ENCODE measurements at places on chromosomes 4 and X. TPM values are rescaled to one million over a fixed set of nuclear protein-coding genes. Genes with fewer than 3 reads are reported as not detected.

DNA sequence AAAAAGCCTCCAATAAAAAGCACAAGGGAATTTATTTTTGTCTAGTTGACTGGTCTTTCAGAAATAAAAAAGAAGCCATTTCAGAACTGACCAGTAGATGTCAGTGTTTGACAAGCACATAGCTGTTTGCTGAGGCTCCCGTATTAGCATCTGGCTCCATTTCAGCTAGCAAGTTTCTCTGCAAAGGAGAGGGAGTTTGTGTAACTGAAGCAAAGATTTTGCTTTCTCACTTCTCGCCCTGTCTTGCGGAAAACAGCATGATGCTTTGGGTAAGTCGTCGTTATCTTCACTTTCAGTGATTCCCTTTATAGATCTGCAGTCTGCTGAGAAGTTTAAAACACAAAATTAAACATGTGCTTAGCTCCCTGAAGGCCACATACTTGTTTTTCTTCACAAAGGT is 85.5 kb downstream of the CT47B1 start:
- DNase-seq, result peak; percentile 69

FAM184B gene
- 0.03 TPM for total RNA-seq

CLNK gene
- not detected for total RNA-seq

DNA sequence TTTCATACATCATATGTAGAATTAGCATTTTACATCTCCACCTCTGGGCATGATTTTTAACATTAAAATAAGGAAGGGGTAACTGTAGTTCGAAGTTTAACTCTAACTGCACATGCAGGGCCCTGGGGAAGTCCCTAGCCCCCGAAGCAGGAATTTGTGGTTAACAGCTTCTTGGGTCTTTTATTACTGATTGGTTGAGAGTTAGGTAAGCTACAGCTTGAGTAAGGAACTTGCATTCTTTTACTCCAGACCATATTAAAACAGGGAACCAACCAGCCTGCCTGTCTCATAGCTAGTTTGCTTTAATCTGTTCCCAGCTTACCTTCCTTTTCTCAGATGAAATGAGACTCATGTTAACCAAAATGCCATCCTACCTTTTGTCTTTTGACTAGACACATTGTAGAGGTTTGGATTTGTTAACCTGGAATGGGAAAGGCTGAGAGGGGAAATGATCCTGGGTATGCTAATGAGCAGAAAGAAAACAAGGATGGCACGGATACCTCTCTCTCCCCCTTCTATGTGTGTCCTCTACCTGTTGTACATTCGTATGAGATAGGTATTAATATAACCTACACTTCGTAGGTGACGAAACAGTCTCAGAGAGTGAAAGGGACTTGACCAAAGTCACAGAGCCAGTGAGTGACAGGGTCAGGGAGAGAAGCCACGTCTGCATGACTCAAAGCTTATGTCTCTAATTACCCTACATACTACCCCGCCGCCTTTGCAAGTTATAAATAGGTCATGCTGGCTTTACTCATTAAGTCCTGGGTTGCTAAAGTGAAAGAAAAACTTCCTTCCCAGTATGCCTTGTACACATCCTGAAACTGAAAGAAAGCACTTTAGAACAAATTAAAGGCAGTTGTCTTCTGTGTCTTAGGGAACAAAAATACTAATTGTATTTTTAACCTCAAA is 119.5 kb upstream of the AFF2 start:
- no peak for DNase-seq

GRCh38 chr4:155629956-155630355 is 36.7 kb upstream of the GUCY1A1 start:
- DNase-seq, result peak; percentile 17

- DNase-seq, result no peak
Observed at GRCh38 chr4:155712846-155713245, 46.0 kb upstream of the GUCY1B1 start.

STATH gene
- not detected for total RNA-seq

- DNase-seq, result no peak
Observed at GRCh38 chrX:3584415-3584996, 128.9 kb downstream of the PRKX start.

DNA sequence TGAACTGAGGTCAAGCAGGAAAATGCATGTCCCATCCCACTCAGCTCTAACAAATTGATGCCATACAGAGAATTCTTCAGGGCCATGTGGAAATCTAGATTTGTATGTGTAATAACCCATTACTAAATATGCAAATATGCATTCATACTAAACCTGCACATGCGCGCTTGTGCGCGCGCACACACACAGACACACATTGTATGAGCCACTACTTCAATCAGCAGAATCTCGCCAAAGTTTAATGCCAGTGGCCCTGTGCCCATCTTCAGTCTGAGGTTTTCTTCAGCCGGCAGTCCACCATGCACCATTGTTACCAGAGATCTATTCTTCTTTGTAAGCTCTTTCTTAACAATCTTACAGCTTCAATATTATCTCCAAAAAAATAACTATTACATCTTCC is 276.4 kb downstream of the PDGFC start:
- DNase-seq, result no peak

CT45A10 gene
- not detected for total RNA-seq

GRCh38 chr4:88742561-88742960 is 44.9 kb upstream of the NAP1L5 start:
- DNase-seq, result peak; percentile 19

DNA sequence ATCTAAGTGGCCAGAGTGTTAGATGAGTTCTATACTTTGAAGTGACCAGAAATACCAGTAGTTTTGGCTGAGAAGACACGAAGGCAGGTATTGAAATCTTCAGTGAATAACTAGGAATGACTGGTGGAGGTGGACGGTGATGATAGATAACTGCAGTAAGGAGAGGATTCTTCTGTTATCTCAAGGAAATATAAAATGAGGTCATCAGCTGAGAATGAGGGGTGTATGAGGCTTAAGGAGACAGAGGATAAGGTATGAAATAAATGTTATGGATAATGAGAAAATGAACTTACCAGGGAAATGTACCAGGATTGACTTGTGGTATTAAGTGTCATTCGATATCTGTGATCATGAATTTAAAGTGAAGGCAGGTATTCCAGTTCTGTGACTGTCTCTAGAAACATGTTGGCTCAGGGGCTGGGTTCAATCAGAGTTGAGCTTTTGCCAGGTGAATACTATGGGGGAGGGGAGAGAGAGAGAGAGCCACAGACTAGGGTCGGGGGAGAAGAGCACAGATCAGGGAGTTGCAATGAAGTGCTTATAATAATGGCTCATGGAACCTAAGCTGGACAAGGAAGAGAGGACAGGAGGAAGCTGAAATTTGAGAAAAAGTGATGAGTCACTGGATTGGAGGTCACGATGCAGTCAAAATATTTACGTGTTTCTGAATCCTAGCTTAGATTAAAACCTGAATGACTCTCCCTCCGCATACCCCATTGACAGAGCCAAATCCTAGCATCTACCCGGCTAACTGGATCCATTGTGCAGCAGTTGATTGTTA is 37.5 kb upstream of the BRS3 start:
- no peak for DNase-seq

DCLK2 gene
- total RNA-seq, result 49.0 TPM

PNPLA4 gene
- 8.8 TPM for total RNA-seq

PAGE2B gene
- total RNA-seq, result not detected

TEX13D gene
- total RNA-seq, result not detected

DNA sequence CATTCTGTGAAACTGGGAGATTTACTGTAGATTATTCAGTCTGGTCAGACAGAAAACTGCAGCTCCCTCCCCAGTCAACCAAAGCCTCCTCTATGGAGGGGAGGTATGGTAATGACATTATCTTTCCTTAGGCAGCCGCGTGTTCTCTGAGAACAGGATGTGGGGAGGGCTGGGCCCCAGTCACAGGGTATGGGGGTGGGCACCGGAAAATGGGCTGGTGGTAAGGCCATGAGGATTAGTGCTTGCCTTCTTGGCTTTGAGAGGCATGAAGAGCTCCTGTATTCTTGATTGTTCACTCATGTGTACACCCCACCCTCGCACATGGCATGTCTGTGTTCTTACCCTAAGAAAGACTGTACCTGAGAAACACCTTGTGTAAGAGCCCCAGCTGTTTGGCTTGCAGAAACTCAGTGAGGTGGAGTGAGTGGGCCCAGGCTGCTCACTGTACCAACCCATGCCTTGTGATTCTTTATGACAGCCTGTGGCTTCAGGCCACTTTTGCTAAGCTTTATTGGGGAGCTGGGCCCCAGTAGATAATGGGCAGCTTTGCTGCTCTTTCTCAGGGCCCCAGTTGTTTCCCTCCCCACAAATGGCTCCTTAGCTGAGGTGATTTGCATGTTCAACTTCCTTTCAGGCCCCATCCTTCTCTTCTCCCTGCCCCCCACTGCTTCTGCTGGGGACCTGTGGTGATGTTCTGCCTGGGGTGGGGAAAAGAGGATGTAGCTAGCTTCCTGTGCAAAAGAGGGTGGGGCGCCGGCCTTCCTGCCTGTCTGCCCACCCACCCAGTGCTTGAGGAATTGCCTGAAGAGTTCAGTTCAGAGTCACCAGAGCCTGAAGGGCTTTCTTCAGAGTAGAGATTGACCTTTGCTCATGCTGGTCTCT is 30.7 kb downstream of the MSN start:
- peak; percentile 4 for DNase-seq

DNA sequence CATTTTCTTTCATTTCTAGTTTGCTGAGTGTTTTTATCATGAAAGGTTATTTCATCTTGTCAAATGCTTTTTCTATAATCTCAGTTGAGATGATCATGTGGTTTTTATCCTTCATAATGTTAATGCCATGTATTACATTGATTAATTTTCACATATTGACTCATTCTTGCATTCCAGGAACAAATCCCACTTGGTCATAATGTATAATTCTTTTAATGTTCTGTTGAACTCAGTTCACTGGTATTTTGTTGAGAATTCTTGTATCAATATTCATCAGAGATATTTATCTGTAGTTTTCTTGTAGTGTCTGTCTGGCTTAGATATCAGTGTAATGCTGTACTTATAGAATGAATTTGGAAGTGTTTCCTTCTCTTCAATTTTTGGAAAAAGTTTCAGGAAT is 16.7 kb upstream of the LHFPL1 start:
- no peak for DNase-seq

GRCh38 chrX:68429216-68429615 is 4.1 kb downstream of the OPHN1 start:
- peak; percentile 72 for DNase-seq

HPGD gene
- total RNA-seq, result not detected

DNA sequence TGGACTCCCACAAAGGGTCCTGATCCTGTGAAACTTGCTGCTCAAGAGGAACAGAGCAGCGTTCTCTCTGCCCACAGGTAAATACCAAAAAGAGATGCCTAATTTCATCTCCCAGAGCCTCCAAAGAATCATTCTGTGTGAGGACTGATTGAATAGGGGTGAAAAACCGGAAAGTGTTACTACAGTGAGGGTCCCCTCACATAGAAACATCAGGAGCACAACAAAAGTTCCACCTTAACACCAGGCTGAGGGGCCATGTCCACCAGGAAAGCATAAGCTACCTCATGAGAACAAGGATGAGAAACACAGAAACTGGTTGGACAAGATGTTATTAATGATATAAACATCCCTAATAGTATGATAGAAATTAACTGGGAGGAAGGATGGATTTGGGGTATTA is 140.9 kb downstream of the NWD2 start:
- no peak for DNase-seq

DNA sequence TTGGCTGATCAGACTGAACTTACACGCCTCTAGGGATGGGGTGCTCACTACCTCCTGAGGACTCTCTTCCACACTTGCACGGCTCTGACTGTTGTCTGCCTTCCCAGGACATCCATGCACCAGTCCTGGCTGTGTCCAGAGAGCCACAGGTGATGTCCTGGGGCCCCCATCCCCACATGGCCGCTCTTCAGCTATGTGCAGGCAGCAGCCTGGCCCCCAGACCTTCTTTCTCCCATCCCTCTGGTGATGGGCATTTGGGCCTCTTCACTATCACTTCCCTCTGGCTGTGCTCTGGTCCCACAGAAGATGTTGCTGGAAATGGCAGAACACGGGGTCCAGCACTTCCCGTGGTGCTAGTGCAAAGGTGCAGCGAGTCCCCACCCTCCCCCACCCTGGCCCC is 40.9 kb upstream of the HMX1 start:
- DNase-seq, result no peak

SUPT20HL2 gene
- total RNA-seq, result not detected

GRCh38 chr4:107640878-107641277 is 79.2 kb downstream of the PAPSS1 start:
- no peak for DNase-seq

DNA sequence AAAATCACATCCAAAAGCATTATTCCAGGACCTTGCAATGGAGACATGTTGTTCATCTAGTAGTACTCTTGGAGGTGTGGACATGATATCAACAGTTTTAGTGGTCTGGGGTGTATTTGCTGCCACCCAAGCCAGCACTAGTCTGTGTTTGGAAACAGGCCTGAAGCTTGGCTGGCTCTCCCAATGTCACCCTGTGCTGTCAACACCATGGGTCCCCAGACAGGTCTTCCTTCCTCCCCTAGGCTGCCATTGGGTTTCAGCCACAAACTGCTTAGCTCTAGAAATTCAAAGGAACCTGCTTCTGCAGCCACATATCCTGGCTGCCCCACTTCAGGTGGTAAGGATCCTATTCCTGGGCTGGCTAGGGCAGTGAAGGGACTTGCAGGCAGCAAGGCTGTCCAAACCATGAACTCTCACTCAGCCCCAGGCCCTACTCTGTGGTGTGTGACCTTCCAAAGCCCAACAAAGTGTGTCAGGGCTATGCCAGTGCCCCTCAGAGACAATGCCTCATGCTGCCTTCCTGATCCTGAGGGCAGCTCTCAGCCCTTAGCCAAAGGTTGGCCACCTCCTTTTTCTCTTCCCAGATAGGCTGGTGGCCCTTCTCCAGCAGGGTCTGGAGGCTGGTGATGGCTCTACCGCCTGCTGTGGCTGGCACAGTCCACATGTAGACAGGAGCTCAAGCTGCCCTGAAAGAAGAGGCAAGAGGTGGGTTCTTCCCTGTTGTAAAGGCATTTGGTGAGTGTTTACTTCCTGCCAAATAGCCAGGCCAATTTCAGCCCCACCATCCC is 18.3 kb downstream of the AMER1 start:
- DNase-seq, result no peak

- no peak for DNase-seq
Observed at GRCh38 chr4:4329496-4329895, 39.4 kb downstream of the ZBTB49 start.

DNA sequence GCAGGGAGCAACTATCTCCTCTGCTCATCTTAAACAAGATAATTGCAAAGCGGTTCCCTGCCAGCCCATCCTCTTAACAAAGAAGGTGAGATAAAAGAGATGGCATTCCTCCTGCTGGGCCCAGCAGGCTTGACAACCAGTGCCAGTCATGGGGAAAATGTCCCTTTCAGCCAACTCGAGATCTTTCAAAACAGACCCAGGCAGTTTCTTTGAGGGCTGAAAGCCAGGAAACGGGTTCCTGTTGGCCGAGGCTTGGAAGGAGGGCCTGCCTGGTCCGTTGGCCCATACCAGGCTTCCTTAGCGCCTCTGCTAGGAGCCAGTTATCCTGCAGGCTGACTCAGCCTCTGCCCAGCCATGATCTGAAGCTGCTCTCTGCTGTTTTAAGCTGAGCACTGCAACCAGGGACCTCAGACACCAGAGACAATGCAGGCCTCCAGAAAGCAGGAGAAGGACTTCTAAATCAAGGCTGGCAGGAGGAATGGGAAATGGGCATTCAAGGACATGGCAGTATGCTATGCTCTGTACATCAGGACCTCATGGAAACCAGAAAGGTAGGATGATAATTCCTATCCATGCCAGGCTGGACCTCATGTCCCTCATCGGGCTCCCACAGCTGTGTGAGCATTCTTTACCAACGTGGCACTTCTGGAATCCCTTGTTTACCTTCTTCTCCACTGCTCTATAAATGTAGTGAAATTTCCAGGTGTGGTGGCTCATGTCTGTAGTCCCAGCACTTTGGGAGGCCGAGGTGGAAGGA is 42.4 kb upstream of the SLC2A9 start:
- peak; percentile 49 for DNase-seq

- no peak for DNase-seq
Observed at GRCh38 chr4:137333031-137333430, 199.3 kb downstream of the PCDH18 start.

- peak; percentile 72 for DNase-seq
Observed at GRCh38 chr4:8528713-8529112, 51.5 kb upstream of the GPR78 start.
